ENCODE measurements at places on chromosomes 6 and 20.
A peak's percentile ranks its signal among the peaks of the same experiment; 100 is the strongest.

DNA sequence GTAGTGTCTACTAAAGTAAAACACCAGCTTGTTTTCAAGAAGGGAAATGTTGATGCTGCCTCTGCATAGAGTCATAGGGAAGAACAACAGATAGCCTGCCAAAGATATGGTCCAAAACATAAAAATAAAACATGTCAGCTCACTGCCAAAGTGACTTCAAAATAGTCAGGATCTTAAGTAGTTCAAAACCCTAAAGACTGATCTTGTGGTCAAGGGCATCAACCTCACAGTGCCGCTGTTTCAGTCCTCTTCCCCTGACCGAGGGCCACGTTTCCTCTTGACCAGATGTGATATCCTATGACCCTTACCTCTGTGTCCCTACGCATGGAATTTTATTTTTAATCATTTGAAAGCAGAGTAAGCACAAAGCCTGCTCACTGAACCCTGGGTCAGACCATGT, 104.2 kb upstream of the CNKSR3 start:
- DNase-seq: no peak

GRCh38 chr6:39266782-39267355, 37.6 kb upstream of the KCNK5 start:
- no peak for DNase-seq

GRCh38 chr6:170462366-170463020, 90.6 kb downstream of the PSMB1 start:
- DNase-seq: no peak

- DNase-seq: no peak
Observed at GRCh38 chr6:166687879-166688205, 60.8 kb upstream of the RPS6KA2 start.

- no peak for DNase-seq
Observed at GRCh38 chr6:37784585-37784967, 35.0 kb upstream of the ZFAND3 start.

DNA sequence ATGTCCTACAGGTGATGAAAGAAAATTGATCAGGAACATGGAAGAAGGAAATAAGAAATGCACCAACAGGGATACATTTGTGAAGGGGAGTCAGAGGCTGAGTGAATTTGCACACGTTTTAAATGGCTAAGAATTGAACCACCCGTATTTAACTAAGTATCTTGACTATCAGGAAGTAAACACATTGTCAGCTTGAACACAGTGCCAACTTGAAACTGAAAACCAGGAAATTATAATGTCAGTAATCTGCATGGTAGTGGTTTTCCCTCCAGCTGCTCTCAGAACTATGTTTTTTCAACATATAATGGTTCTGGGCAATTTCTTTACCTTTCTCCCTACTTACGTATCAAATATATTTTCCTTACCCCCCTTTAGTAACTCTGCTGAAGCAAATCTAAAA, 366.5 kb upstream of the POU3F2 start:
- no peak for DNase-seq

GRCh38 chr20:3603108-3603507, 60.1 kb downstream of the GFRA4 start:
- no peak for DNase-seq

GRCh38 chr6:158808941-158809678, 10.1 kb downstream of the EZR start:
- DNase-seq: no peak

DNA sequence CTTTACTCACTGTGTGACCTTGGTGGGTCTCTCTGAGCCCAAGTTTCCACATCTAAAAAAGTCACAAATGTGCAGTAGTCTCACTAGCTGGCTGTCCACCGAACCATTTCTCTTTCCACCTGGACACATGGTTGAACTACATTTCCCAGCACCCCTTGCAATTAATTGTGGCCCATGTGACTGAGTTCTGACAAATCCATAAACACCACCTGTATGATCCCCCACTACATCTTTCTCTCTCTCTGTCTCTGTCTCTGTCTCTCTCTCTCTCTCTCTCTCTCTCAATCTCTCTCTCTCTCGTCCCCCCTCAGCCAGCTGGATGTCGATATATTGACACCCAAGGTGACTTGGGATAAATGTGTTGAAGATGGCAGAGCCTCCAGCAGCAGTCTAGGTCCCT, 42.8 kb downstream of the SNHG17 start:
- DNase-seq: no peak

- no peak for DNase-seq
Observed at GRCh38 chr6:136024711-136025110, 173.2 kb downstream of the PDE7B start.

GRCh38 chr6:57190140-57190539, 18.0 kb downstream of the BAG2 start:
- no peak for DNase-seq

- peak; percentile 24 for DNase-seq
Observed at GRCh38 chr6:169370054-169370453, 116.4 kb upstream of the THBS2 start.

DNA sequence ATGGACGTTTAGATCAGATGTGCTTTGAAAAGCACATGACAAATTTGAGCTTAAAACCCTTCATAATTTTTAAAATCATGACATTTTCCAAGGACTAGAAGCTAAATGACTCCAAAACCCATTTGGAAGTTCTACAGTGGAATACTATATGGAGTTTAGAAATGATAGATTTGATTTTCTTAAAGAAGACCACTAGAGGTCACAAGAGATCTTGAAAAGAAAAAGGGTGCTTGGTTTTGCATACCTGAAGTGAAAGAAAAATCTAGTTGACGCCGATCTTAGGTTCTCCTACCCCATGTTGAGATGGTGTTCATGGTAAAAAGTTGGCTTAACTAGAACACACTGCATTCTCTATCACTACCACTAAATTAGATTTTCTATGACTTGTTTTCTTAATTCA, 31.5 kb downstream of the CFAP61 start:
- peak; percentile 33 for DNase-seq

DNA sequence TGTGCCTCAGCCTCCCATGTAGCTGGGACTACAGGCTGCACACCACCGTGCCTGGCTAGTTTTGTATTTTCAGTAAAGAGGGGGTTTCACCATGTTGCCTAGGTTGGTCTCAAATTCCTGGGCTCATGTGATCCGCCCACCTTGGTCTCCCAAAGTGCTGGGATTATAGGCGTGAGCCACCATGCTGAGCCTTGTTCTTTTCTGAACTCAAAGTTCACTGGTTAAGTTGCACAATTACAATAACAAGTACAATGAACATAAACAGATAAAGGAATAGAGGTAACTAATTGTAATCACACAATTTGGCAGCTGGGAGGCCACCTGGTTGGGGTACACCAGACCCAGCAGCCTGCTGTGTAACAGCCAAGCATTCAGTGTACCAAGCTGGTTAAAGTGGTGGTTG, 6.7 kb downstream of the NUDT3 start:
- no peak for DNase-seq

- DNase-seq: no peak
Observed at GRCh38 chr6:113104541-113104940, 752.6 kb upstream of the MARCKS start.
